ENCODE measurements at places on chromosomes 7 and 10.
A peak's percentile ranks its signal among the peaks of the same experiment; 100 is the strongest.

DNA sequence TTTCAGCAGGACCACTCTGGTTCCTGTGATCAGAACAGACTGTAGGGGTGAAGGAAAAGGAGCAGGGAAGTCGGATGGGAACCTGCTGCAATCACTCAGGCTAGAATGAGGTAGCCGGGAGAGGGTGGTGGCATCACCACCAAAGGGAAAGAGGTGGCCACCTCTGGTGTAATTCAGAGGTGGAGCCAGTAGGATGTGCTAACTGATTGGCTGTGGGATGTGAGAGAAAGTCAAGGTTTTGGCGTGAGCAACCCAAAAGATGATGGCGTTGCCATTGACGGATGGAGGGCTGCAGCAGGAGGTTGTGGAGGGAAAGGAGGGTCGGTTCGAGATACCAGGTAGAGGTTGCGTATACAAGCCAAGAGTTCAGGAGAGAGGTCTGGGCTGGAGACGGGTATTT is 7.4 kb upstream of the VSIR start:
- no peak overlapping the region for H3K27ac ChIP-seq
- H3K4me1 ChIP-seq = peaks cover 14% of the 10 kb centered on the region
- H3K27me3 ChIP-seq = no peaks in the 10 kb centered on the region
- peaks cover 5% of the 10 kb centered on the region for H3K36me3 ChIP-seq

DNA sequence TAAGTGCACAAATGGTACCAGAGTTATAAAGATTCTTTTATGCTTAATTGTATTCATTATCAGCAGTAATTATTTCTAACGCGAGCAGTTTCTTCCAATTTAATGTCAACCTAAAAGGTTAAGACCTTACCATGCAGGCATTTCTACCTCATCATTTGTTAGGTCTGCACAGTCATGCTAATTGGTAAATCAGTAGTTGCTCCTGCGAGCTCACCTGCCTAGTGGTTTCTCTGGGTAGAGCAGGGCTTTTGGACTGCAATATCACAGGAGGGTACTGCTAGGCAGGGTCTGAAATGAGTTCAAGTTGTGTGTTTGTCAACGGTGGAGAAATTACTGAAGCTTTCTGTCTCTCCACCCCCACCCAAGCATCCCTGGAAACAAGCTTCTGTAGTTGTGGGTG is 558.5 kb upstream of the MGMT start:
- no peak overlapping the region for H3K4me3 ChIP-seq
- H3K27ac ChIP-seq = no peak overlapping the region
- DNase-seq = no peak
- H3K27me3 ChIP-seq = no peaks in the 10 kb centered on the region
- no peaks in the 10 kb centered on the region for H3K36me3 ChIP-seq

GRCh38 chr7:99170730-99171074 is 26.8 kb upstream of the SMURF1 start:
- no peaks in the 10 kb centered on the region for H3K4me1 ChIP-seq
- no peak overlapping the region for H3K4me3 ChIP-seq
- no peak overlapping the region for H3K27ac ChIP-seq

GRCh38 chr10:110045772-110046171 is 38.0 kb downstream of the ADD3 start:
- no peak overlapping the region for H3K27ac ChIP-seq
- H3K4me3 ChIP-seq = no peak overlapping the region
- peaks cover 3% of the 10 kb centered on the region for H3K36me3 ChIP-seq

- no peak overlapping the region for H3K27ac ChIP-seq
- H3K27me3 ChIP-seq = no peaks in the 10 kb centered on the region
- peaks cover 14% of the 10 kb centered on the region for H3K36me3 ChIP-seq
- peak; percentile 16 for DNase-seq
Observed at GRCh38 chr10:7788639-7789286, 786 bp downstream of the ATP5F1C start.

- no peak overlapping the region for H3K27ac ChIP-seq
- H3K36me3 ChIP-seq = no peaks in the 10 kb centered on the region
- H3K4me1 ChIP-seq = no peaks in the 10 kb centered on the region
- no peak for DNase-seq
- H3K27me3 ChIP-seq = peaks cover 12% of the 10 kb centered on the region
Observed at GRCh38 chr10:67487199-67487598, 208.8 kb downstream of the CTNNA3 start.

GRCh38 chr10:62075414-62075813 is 173.9 kb downstream of the ARID5B start:
- no peak overlapping the region for H3K4me3 ChIP-seq
- DNase-seq = no peak
- H3K27ac ChIP-seq = no peak overlapping the region
- peaks cover 30% of the 10 kb centered on the region for H3K36me3 ChIP-seq

GRCh38 chr7:16970732-16971482 is 89.1 kb upstream of the AGR3 start:
- peaks cover 21% of the 10 kb centered on the region for H3K27me3 ChIP-seq
- no peak for DNase-seq
- no peaks in the 10 kb centered on the region for H3K36me3 ChIP-seq
- no peaks in the 10 kb centered on the region for H3K4me1 ChIP-seq
- no peak overlapping the region for H3K27ac ChIP-seq
- no peak overlapping the region for H3K4me3 ChIP-seq

GRCh38 chr7:17369691-17370426 is 71.4 kb downstream of the AHR start:
- H3K36me3 ChIP-seq = no peaks in the 10 kb centered on the region
- no peaks in the 10 kb centered on the region for H3K4me1 ChIP-seq
- H3K4me3 ChIP-seq = no peak overlapping the region
- no peak overlapping the region for H3K27ac ChIP-seq

GRCh38 chr10:60139798-60140566 is 233.6 kb upstream of the CCDC6 start:
- H3K27ac ChIP-seq = no peak overlapping the region
- H3K36me3 ChIP-seq = peaks cover 12% of the 10 kb centered on the region
- H3K27me3 ChIP-seq = no peaks in the 10 kb centered on the region
- no peak for DNase-seq
- H3K4me3 ChIP-seq = no peak overlapping the region

- H3K27ac ChIP-seq = no peak overlapping the region
- H3K4me3 ChIP-seq = no peak overlapping the region
- H3K36me3 ChIP-seq = no peaks in the 10 kb centered on the region
- H3K27me3 ChIP-seq = no peaks in the 10 kb centered on the region
Observed at GRCh38 chr7:14894826-14895225, 7.7 kb downstream of the DGKB start.

DNA sequence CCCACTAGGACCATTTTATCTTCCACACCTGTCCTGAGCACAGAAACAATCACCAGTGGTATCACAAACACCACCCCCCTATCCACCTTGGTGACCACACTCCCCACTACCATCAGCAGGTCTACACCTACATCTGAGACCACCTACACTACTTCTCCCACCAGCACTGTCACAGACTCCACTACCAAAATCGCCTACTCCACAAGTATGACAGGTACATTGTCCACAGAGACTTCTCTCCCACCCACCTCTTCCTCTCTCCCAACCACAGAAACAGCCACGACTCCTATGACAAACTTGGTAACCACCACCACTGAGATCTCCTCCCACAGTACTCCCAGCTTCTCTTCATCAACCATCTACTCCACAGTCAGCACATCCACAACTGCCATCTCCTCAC is 3.3 kb downstream of the MUC3A start:
- H3K4me3 ChIP-seq = no peak overlapping the region
- DNase-seq = no peak
- H3K4me1 ChIP-seq = no peaks in the 10 kb centered on the region
- H3K36me3 ChIP-seq = no peaks in the 10 kb centered on the region
- H3K27ac ChIP-seq = no peak overlapping the region

DNA sequence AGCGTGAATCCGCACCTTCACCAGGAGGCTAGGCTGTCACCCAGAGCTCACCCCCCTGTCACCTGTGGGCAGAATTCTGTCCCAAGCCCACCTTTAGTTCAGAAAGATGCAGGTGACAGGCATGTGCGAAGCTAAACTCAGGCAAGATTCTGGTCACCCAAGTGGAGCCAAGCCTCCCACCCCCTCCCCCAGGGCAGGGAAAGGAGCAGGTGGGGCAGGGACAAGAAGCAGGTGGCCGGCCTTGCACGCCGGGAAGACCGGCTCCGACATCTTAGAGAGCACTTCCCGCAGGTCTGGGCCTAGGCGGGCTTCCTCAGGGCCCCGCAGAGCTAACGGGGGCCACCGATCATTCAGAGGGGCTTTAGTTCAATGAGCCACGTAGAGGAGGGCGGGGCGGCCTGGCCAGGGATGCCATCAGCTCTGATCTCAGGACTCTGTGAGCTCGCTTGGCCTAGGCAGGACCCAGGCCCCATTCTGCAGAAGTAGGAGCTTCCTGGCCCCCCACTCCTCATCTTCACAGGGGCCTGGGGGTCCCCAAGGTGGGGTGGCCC is 19.9 kb downstream of the UNCX start:
- peaks cover 6% of the 10 kb centered on the region for H3K4me1 ChIP-seq
- H3K27me3 ChIP-seq = peaks cover 77% of the 10 kb centered on the region

GRCh38 chr10:120103738-120104560 is 211.4 kb downstream of the SEC23IP start:
- no peak for DNase-seq
- H3K27me3 ChIP-seq = peaks cover 50% of the 10 kb centered on the region
- H3K4me3 ChIP-seq = no peak overlapping the region
- H3K27ac ChIP-seq = no peak overlapping the region

DNA sequence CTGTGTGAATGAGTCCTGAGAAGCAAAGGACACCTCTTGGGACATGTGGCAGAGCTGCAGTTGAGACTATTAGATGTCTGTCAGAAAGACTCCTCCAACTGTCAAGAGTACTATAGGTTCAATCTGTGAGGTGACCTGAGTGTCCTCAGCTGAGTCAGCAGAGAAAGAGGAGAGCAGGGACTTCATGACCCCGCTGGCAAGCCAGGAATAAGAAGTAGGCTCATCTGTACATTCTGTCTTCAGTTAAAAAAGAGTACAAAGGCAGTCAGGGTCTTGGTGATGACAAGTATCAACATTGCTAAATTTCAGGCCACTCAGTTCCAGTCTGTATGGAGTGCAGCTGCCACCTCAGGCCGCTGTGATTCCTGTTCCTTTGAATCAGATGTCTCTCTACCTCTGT is 25.1 kb downstream of the HECTD2 start:
- no peak for DNase-seq
- H3K4me3 ChIP-seq = no peak overlapping the region
- H3K36me3 ChIP-seq = peaks cover 3% of the 10 kb centered on the region

DNA sequence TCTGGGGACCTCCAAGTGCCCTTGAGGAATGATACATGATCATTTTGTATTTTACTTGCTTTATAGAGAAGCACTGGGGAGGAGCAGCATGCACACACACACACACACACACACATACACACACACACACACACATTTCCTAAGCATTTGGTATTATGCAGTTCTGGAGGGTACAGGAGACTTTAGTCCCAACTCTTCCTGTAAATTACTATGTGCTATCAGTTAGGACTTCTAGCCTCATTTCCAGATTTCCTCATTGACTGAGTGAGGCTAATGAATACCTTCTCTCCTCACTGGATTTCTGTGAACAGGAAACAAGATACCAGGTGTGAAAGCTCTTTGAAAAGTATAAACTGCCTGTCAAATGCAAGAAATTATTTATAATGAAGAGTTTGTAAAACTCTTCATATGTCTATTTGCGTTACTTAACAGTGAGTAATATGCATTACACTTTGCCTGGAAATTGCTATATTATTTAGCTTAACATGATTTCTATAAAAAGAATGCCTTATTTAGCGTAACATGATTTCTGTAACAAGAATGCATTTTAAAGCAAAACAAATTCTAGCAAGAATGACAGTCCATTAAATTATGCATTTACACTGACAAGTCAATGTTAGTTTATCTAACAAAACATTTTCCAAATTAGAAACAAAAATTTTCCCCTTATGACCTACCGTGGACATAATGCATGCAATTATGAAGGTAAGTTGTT is 34.2 kb downstream of the ACTA2 start:
- DNase-seq = no peak
- peaks cover 20% of the 10 kb centered on the region for H3K36me3 ChIP-seq
- H3K27ac ChIP-seq = no peak overlapping the region

GRCh38 chr7:89232-90019 is 102.9 kb upstream of the FAM20C start:
- no peak overlapping the region for H3K4me3 ChIP-seq
- no peak overlapping the region for H3K27ac ChIP-seq
- H3K4me1 ChIP-seq = no peaks in the 10 kb centered on the region
- peaks cover 1% of the 10 kb centered on the region for H3K36me3 ChIP-seq
- peaks cover 24% of the 10 kb centered on the region for H3K27me3 ChIP-seq

DNA sequence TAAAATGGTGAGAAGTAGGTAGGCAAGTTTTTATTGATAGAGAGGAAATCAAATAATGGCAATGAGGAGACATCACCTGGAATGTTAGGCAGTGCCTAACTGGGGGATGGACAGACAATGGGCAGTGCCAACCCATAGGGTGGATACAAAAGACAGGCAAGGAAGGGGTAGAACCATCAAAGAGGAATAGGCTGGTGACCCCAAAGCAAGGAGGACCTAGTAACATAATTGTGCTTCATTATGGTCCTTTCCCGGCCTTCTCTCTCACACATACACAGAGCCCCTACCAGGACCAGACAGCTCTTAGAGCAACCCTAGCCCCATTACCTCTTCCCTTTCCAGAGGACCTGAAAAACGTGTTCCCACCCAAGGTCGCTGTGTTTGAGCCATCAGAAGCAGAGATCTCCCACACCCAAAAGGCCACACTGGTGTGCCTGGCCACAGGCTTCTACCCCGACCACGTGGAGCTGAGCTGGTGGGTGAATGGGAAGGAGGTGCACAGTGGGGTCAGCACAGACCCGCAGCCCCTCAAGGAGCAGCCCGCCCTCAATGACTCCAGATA is 30.0 kb downstream of the PRSS2 start:
- peak overlapping the region; percentile 95 for H3K4me3 ChIP-seq
- no peaks in the 10 kb centered on the region for H3K27me3 ChIP-seq
- peaks cover 77% of the 10 kb centered on the region for H3K36me3 ChIP-seq
- no peak for DNase-seq
- peak overlapping the region; percentile 99 for H3K27ac ChIP-seq

- no peak overlapping the region for H3K4me3 ChIP-seq
- peaks cover 70% of the 10 kb centered on the region for H3K27me3 ChIP-seq
- no peak for DNase-seq
- peaks cover 2% of the 10 kb centered on the region for H3K36me3 ChIP-seq
- H3K27ac ChIP-seq = no peak overlapping the region
Observed at GRCh38 chr10:35300063-35300699, 36.1 kb upstream of the CCNY start.

DNA sequence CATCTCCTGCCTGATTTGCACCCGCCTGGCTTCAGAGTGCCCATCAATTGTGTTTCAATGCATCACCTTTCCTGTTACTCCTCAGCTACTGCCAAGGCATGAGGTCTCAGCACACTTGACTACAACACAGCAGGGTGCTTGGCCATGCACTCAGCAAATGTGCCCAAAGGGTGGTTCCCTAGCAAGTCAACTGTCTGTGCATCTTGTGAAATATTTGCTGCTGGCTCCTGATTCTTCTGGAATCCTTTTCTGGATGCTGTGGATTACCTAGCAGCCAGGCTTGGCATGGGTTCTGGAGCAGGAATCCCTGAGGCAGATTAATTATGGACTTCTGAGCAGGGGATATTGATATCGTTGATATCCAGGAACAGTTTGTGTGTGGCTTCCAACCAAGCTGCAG is 662.6 kb upstream of the MGMT start:
- no peaks in the 10 kb centered on the region for H3K4me1 ChIP-seq
- no peak overlapping the region for H3K4me3 ChIP-seq
- no peak for DNase-seq
- H3K27me3 ChIP-seq = no peaks in the 10 kb centered on the region
- no peak overlapping the region for H3K27ac ChIP-seq
